ENCODE measurements at places on chromosomes 12 and 14. TPM values are rescaled to one million over a fixed set of nuclear protein-coding genes. Genes with fewer than 3 reads are reported as not detected.

Gene SPIC
- not detected for total RNA-seq

Gene ACOT6
- not detected for total RNA-seq

Gene PRH2
- total RNA-seq: not detected

Gene SERPINA9
- total RNA-seq: not detected

DNA sequence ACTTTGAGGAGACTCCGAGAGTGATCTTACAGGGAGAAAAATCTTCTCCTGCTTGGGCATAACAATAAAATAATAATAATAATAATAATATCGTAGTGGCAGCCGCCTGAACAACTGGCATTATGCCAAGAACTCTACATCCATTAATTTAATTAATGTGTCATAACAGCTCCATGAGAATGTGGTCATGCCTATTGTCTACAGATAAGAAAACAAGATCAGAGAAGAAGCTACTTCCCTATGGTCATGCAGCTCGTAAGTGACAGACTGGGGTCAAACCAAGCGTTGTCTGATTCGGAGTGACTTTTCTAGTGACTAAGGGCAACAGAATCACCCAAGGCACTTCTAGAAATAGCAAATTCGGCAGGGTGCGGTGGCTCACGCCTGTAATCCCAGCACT lies 11.7 kb downstream of the PROX2 start:
- DNase-seq: no peak
- H3K4me3 ChIP-seq: no peak overlapping the region
- H3K36me3 ChIP-seq: no peaks in the 10 kb centered on the region
- no peaks in the 10 kb centered on the region for H3K27me3 ChIP-seq

Gene CISTR
- not detected for total RNA-seq

GRCh38 chr12:121128908-121129810 lies 3.5 kb upstream of the P2RX7 start:
- peak overlapping the region; percentile 79 for H3K27ac ChIP-seq
- peak; percentile 53 for DNase-seq
- peaks cover 4% of the 10 kb centered on the region for H3K4me1 ChIP-seq
- H3K27me3 ChIP-seq: no peaks in the 10 kb centered on the region
- no peaks in the 10 kb centered on the region for H3K36me3 ChIP-seq
- no peak overlapping the region for H3K4me3 ChIP-seq

Gene FOXM1
- total RNA-seq: 3.3 TPM

DNA sequence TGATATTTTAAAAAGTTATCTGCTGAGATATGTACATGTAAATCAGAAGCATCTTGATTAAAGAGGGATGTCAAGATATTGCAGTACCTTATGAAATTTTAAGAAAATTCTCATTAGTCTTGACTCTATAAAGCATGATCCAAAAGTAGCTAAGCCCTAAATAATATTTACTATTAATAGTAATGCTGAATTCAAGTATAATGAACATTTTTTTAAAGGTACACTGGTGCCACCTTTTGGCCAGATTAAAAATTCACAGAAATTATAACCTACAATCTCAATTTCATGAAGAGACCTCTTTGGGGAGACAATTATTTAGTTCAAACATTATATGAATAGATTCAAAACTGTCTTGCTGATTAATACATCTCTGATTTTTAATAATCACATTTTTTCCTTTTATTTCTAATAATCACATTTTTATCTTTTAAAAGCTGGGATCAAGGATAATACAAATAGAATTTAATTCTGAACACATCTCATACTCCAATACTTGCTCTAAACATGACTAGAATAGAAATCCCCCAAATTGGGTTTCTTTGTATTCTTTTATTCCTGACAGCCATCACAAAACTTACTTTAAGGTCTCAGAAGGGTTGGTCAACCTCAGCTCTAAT lies 13.4 kb downstream of the AKAP5 start:
- peaks cover 4% of the 10 kb centered on the region for H3K36me3 ChIP-seq
- no peak overlapping the region for H3K4me3 ChIP-seq
- DNase-seq: no peak
- H3K4me1 ChIP-seq: peaks cover 3% of the 10 kb centered on the region

Gene PRPH
- 2.7 TPM for total RNA-seq

- DNase-seq: no peak
- no peaks in the 10 kb centered on the region for H3K27me3 ChIP-seq
- H3K4me1 ChIP-seq: no peaks in the 10 kb centered on the region
Observed at GRCh38 chr12:2215709-2216560, 163.1 kb downstream of the CACNA1C start.

GRCh38 chr12:104309446-104309993 lies 6.0 kb downstream of the EID3 start:
- no peak overlapping the region for H3K27ac ChIP-seq
- DNase-seq: no peak
- H3K4me3 ChIP-seq: no peak overlapping the region
- peaks cover 17% of the 10 kb centered on the region for H3K36me3 ChIP-seq
- peaks cover 6% of the 10 kb centered on the region for H3K4me1 ChIP-seq
- H3K27me3 ChIP-seq: no peaks in the 10 kb centered on the region

Gene CPNE6
- not detected for total RNA-seq

Gene ABHD4
- 34.0 TPM for total RNA-seq

DNA sequence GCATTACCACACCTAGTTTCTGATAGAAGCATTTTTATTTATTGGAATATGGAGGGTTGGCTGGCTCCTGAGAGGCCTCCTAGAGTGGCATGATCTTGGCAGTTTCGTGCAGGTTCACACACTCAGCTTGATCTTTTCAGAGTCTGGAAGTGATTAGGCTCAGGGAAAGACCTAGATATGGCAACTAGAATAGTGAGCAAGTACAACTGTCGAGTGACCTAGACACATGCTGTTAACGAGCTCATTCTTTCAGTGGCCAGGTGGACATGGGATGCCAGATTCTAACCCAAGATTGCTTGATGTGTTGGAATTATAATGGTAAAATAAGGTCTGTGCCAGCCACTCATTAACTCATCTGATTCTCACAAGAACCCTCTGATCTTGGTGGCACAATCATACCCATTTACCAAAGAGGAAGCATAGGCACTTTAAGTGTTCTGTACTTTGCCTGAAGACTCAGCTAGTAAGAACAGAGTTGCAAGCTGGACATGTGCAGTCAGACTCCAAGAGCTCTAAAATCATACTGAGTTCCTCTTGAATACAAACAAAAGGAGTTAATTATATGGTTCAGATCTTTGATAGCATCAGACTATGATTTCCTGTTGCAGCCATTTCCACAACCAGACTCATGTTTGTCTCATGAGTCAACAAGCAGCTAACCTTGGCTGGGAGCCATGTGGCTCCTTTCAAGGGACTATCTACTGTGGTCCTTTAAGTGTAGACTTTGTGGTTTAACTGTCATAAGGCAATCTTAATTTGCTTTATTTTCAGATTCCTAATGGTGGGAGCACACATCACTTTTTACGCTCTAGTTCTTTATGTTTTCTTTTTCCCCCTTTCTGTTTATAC lies 144.2 kb downstream of the PLEKHA5 start:
- H3K4me3 ChIP-seq: no peak overlapping the region
- H3K27ac ChIP-seq: peak overlapping the region; percentile 33
- no peaks in the 10 kb centered on the region for H3K27me3 ChIP-seq

DNA sequence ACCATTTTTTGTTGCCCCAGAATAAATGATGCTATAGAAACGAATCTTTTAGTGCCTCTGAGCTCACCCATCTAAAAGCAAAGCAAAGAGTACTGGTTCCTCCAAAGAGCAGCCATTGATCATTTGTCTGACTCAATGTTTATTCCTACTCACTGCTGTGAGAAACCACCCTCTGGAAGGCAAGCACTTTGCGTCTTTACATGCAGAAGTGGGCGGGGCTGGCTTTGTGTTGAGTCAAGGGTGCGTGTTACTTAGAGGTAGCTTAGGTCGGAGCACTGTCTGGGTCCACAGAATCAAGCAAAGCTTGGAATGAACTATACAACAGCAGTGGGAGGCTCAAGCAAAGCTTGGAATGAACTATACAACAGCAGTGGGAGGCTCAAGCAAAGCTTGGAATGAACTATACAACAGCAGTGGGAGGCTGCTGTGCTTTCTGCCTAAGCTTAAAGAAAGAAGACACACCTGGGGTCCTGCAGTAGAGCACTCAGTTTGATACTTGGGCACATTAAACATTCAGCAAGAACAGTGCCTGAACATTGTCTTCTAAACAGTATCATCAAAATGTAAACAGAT lies 77.2 kb upstream of the PRICKLE1 start:
- H3K27ac ChIP-seq: no peak overlapping the region
- no peaks in the 10 kb centered on the region for H3K4me1 ChIP-seq
- H3K27me3 ChIP-seq: no peaks in the 10 kb centered on the region
- no peak overlapping the region for H3K4me3 ChIP-seq

Gene SMIM41
- 6.5 TPM for total RNA-seq

Gene VSIG10
- total RNA-seq: 36.9 TPM

GRCh38 chr12:95970905-95971304 lies 25.2 kb downstream of the HAL start:
- H3K4me3 ChIP-seq: no peak overlapping the region
- H3K27me3 ChIP-seq: no peaks in the 10 kb centered on the region
- no peaks in the 10 kb centered on the region for H3K4me1 ChIP-seq
- H3K27ac ChIP-seq: no peak overlapping the region
- DNase-seq: no peak

Gene FSCB
- 0.80 TPM for total RNA-seq

DNA sequence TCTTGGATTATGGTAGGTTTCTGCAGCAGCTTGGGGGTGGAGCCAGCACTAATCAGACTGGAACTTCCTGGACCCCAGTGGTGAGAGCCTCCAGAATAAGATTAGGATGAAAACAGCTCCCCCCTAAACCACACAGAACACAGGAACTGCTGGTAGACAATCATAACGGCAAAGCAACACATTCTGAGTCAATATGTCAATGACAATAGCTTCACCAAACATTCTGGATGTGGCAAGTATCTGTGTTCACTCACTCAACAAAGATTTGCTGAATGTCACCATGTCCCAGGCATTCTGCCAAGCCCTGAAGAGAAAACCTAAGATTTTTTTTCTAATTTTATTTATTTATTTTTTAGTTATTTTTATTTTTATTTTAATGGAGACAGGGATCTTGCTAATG lies 65.2 kb downstream of the LRRC74A start:
- no peak for DNase-seq
- H3K36me3 ChIP-seq: no peaks in the 10 kb centered on the region
- H3K4me1 ChIP-seq: peaks cover 4% of the 10 kb centered on the region
- H3K4me3 ChIP-seq: no peak overlapping the region
- H3K27me3 ChIP-seq: no peaks in the 10 kb centered on the region
- no peak overlapping the region for H3K27ac ChIP-seq

GRCh38 chr12:132172619-132173018 lies 28.4 kb downstream of the NOC4L start:
- peaks cover 3% of the 10 kb centered on the region for H3K4me1 ChIP-seq
- DNase-seq: no peak
- no peak overlapping the region for H3K27ac ChIP-seq
- H3K27me3 ChIP-seq: peaks cover 24% of the 10 kb centered on the region

- no peak overlapping the region for H3K27ac ChIP-seq
- no peak overlapping the region for H3K4me3 ChIP-seq
- DNase-seq: peak; percentile 33
- H3K27me3 ChIP-seq: no peaks in the 10 kb centered on the region
- peaks cover 6% of the 10 kb centered on the region for H3K4me1 ChIP-seq
Observed at GRCh38 chr12:116483959-116484750, 75.0 kb upstream of the MAP1LC3B2 start.

Gene CPM
- 241 TPM for total RNA-seq

GRCh38 chr12:12230275-12230674 lies 36.6 kb downstream of the LRP6 start:
- H3K4me1 ChIP-seq: peaks cover 7% of the 10 kb centered on the region
- H3K27me3 ChIP-seq: no peaks in the 10 kb centered on the region
- H3K4me3 ChIP-seq: no peak overlapping the region
- H3K27ac ChIP-seq: no peak overlapping the region

Gene PSMB11
- not detected for total RNA-seq

DNA sequence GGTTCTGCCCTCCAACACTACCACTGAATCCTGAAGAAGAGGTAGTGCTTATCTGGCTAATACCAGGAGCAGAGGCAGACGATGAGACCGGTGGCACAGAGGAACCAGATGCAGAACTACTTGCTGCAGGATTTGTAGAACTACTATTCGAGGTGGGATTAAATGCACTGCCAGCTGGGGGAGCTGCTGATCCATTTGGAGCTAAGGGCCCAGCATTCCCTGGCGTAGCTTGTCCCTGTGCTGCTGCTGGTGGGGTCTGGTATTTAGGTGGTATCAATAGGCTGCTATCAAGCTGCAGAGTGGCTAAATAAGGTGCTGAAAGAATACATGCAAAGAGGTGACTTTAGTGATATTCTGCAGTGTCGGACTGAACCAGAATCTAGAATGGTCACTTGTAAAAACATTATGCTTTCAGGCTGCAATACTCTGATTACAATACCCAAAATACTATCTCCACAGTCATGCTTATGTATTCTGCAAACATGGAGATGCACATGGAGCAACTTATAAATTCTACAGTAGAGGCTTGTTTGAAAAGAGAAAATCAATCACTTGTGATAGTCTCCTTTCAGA lies 294.2 kb downstream of the MED13L start:
- H3K36me3 ChIP-seq: peaks cover 20% of the 10 kb centered on the region
- no peaks in the 10 kb centered on the region for H3K27me3 ChIP-seq
- H3K27ac ChIP-seq: no peak overlapping the region
- H3K4me3 ChIP-seq: no peak overlapping the region

DNA sequence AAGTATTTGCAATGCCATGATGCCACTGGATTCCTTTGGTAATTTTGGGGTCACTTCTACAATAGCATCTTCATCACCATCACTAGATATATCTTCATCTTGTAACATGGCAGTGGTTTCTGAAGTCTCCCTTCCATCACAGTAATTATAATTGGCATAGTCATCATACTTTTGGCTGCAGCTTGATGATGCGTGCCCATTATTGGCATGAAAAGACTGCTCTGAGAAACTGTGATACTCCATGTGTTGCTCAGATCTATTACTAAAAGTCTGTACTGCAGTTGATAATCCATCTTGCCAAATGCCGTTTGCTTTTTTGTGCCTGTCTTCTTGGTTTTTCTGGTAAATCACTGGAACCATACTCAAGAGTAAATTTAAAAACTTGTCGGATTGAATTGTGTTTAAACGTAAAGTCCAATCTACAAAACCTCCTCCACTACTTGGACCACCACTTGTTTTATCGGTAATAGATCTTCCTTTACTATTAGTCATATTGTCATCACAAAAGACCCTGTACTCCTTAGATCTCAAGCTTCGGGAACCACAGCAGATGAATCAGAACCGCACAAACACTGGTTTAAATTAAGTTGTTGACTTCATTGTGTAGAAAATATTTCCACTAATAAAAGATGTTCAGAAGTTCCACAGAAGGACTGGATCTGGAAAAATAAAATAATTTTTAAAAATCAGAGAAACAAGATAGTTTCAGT lies 29.9 kb downstream of the SLC41A2 start:
- H3K36me3 ChIP-seq: no peaks in the 10 kb centered on the region
- H3K27ac ChIP-seq: no peak overlapping the region
- no peak overlapping the region for H3K4me3 ChIP-seq
- DNase-seq: no peak

GRCh38 chr12:92735131-92735721 lies 32.4 kb downstream of the PLEKHG7 start:
- peaks cover 3% of the 10 kb centered on the region for H3K4me1 ChIP-seq
- H3K27ac ChIP-seq: peak overlapping the region; percentile 40
- no peak overlapping the region for H3K4me3 ChIP-seq
- H3K36me3 ChIP-seq: no peaks in the 10 kb centered on the region

All from lung (tissue), 17 donors.